ENCODE measurements at places on chromosomes 16 and 17.
A peak's percentile ranks its signal among the peaks of the same experiment; 100 is the strongest.

DNA sequence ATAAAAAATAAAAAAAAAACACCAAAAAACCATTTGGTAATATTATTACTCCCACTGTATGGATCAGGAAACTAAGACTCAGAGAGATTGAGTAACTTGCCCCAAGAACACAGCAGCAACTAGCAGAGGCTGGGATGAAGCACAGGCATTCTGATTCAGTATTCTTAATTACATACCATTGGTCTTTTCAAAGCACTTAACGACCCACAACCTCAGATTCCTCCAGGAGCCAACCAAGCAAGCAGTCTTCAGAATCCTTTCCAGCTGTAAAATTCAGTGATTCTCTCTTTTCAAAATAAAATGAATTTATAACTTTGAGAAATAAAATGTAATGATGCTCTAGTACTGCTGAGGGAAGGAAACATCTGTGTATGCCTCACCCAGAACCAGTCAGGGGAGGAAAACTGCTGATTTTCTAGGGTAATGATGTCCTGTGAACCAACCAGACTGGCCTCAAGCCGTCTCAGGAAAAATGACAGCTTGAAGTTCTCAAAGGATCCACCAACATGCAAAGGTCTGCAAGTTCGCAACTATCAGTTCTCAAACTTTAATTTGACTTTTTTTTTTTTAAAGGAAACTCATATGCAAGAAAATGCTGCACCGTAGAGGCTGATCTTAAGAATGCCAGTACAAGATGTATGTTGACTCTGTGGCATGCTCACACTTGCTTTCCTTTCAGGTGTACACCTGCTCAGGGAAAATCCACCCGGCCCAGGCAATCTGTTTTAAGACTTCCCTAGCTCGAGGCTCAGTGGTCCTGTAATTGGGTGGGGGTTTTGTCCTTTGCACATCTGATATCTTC, 9.0 kb downstream of the CUEDC1 start:
- DNase-seq = no peak

- no peak for DNase-seq
Observed at GRCh38 chr17:35521150-35521549, 16.3 kb downstream of the SLFN12L start.

DNA sequence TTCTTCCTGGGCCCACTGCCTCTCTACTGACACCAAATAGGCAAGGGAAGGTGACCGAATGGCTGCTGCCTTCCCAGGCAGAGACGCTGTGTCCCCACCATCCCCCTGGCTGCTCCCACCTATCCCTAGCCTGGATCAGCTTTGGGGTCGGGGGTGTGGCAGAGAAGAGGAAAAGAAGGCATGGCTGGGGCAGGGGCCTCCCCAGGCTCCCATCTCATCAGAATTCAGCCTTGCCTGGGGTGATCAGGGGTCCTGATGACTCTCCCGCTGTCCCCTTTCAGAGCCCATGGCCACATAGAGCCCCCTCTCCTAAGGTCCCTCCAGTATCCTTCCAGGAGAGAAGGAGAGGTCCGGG, 665 bp downstream of the PLXDC1 start:
- no peak for DNase-seq

- DNase-seq = no peak
Observed at GRCh38 chr16:89047331-89048089, 46.1 kb upstream of the ACSF3 start.

DNA sequence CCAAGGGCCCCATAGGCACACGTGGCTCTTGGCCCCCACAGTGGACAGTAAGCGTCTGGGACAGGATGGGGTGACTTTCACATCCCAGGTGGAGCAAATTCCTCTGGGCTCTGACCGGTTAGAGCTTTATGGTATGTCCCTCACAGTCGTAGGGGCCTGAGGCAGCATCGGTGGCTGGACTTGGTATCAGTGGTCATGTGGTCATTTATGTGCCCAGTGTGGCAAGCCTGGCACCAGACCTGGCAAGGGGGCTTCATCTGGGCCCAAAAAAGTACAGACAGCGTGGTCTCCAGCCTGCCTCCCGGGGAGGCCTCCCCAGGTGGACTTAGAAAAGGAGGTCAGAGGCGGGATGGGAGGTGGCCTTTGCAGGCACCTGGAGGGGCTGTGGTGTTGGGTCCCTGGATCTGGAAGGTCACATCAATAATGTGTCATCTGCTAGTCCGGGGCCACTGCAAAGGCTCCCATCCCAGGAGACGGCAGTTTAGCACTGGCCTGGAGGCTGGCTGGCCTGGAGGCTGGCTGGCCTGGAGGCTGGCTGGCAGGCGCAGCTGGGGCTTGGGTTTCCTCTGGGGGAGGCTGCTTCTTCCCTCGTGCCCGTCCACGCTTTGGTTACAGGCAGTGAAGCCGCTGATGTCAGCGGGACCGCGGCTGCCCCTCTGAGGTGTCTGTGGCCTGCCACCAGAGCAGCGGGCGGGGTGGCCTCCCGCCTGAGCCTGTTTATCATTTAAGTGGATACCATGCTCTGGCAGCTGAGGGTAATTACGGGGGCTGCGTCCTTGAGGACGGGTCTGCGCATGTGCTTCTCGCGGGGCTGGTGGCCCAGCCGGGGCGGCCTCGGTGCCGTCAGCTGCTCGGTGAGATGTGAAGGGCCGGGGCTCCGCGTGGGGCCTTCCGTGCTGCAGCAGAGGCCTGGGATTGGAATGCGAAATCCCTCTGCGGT, 20.7 kb upstream of the CBX4 start:
- no peak for DNase-seq

- DNase-seq = no peak
Observed at GRCh38 chr17:74918906-74919305, 4.1 kb downstream of the USH1G start.

GRCh38 chr16:5488581-5488980, 391.0 kb upstream of the EEF2KMT start:
- no peak for DNase-seq

DNA sequence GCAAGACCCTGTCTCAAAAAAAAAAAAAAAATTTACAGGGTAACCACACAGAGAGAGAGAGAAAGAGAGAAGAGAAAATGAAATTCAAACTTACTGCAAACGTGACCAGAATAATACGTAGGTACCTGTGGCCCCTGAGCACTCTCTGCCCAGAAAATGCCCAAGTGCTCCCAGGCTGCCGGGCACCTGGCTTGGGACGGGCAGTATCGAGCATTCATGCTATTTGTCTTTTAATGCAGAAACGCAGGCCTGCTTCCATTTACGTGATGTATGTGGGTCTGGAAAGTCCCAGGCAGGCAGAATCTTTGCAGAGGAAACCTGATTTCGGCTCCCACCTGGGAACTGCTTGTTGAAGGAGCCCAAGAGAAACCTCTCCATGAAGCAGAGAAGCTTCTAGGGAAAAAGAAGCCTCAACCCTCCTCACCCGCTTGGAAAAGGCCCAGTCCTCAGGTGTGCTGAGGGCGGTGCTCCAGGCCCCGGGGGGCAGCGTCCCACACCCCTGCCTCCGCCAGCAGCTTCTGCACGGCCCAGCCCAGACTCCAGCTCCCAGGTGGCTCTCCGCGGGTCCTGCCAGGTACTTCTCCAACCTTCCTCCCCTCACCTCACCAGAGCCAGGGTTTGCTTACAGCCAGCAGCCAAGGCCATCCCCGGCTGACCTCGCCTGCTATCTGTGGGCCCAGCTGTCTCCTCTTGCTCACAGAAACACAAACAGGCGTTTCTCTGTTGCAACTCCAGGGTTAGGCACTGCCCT, 14.0 kb downstream of the RPH3AL start:
- DNase-seq = no peak

DNA sequence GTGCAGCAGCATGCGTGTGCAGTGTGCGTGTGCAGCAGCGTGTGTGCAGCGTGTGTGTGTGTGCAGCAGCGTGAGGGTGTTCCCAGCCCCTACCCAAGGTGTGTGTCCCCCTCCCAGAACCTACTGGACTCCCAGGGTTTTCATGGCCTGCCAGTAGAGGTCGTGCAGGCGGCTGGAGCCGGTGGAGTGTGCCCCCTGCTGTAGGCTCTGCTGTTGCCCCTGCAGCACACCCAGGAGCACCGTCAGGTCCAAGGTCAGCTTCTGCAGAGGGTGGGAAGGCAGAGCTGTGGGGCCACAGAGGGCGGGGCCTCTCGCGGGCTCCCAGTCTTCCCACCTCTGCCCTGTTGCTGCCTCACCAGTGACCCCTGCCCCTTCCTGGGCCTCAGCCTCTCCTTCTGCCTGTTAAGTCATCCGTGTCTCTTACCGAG, 14.9 kb downstream of the MYBBP1A start:
- DNase-seq = no peak

- no peak for DNase-seq
Observed at GRCh38 chr17:68759002-68759342, 157.8 kb upstream of the FAM20A start.

- DNase-seq = no peak
Observed at GRCh38 chr17:47853616-47854015, 2.7 kb upstream of the SP6 start.

- no peak for DNase-seq
Observed at GRCh38 chr16:47320546-47321310, 140.1 kb downstream of the ITFG1 start.

DNA sequence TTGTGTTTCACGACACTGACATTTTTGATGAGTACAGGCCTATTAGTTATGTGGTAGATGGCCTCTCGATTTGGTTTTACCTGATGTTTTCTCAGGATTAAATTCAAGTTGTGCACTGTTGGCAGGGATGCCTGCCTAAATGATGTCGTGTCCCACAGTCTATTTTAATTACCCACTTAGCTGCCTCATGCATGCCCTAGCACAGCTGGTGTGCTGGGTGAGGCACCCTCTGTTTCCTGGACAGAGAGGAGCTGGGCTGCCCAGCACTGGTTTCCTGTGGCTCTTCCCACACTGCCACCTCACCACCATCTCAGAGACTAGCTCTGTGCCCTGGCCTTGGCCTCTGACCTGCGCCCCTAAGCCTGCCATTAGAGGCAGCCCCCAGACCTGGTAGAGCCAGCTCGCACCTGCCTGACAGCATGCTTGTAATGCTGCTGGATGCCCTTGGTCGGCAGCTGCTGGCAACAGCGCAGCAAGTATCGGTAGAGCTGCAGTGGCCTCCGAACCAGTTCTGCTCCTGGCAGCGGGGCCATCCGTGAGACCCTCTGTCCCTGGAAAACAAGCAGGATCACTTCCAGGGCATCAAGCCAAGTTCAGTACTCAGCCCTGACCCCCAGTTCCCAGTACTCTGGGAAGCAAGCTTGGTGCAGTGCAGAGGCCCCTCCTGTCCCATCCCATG, 10.9 kb downstream of the LYRM9 start:
- no peak for DNase-seq

DNA sequence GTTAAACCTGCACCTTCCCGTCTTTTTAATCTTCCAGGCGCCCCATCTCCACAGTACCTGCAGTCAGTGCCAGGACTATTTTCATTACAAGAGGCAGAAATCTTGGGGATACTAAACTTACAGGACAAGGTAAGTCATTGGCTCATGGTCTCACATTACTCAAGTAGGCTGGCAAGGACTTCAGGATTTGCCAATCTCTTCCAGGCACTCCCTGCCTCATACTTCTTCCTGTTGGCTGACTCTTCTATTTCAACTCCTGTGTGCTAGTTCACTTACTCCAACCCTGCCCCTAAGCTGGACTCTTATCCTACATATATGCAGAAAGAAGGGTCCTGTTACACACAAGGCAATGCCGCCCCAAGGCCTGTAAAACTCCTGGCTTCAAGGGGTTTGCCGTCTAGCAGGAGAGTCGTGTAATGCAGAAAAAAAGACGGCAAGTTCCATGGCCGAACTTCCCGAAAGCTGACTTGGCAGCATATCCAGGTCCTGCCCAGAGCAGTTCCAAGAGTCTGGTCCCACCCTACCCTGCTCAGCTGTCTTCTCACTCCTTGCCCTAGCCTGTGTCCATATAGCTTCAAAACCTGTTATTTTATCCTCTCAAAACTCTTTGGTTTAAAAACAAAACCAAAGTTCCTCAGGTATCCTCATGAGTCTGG, 14.8 kb downstream of the ERN1 start:
- DNase-seq = no peak

GRCh38 chr17:63557416-63557815, 7.1 kb downstream of the DCAF7 start:
- no peak for DNase-seq

GRCh38 chr17:16353317-16354174, at the start of gene CENPV:
Gene CENPV (minus strand): TSS chr17:16353469. CDS start chr17:16353436, 33 bp downstream.
- peak; percentile 50 for DNase-seq

DNA sequence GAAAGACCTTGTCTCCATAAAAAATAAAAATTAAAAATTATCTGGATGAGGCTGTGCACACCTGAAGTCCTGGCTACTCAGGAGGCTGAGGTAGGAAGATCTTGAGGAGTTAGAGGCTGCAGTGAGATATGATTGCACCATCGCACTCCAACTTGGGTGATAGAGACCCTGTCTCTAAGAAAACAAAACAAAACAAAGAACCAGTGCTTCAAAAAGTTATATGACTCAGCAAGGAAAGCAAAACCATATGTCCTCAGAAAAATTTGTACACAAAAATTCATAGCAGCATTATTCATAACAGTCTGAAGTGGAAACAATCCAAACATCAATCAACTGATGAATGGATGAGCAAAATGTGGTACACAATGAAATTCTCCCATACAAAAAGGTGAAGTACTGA, 48.9 kb downstream of the SLFN5 start:
- DNase-seq = no peak

DNA sequence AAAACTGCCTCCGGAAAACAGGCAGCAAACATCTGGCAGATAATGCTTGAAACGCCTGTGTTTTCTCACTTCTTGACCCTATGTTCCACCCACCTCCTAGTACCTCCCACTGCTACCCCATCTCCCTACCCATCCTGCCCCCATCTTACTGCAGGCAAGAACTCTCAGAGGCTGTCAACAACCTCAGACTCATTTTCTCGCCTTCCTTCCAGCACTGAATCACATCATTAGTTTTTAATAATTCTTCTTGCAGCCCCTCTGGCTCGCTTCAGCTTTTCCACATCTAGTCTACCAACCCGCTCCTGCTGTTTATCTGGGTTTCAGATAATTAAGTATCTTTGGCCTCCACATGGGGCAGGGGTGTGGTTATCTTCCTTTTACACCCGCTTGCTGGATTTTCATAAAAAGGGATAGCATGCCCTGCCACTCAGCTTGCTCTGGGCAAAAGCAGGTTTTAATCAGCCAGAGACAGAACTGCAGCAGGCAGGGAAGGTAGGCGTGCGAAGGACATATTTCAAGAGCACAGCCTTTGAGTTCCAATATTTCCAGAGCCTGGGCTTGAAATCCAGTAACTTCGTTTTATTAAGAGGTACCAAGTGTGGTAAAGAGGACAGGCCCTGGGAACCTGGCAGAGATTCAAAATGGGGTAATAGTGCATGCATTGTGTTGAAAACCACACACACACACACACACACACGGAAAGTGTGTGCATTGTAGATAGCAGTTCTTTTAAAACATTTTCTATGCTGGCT, 87.5 kb downstream of the BMERB1 start:
- no peak for DNase-seq

DNA sequence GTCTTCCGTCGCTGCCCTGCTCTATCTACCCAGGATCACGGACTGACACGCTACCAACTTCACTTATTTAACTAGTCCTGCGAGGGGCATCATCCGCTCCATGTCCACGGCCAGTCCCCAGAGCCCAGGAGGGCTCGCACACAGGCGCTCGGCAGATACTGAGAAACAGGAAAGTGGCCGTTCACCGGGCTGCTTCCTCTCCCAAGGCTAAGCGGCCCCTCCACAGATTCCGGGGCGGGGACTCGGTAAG, 388 bp downstream of the OXLD1 start:
- no peak for DNase-seq
